ENCODE measurements at places on chromosomes 7 and 10. TPM values are rescaled to one million over a fixed set of nuclear protein-coding genes. Genes with fewer than 3 reads are reported as not detected.

DNA sequence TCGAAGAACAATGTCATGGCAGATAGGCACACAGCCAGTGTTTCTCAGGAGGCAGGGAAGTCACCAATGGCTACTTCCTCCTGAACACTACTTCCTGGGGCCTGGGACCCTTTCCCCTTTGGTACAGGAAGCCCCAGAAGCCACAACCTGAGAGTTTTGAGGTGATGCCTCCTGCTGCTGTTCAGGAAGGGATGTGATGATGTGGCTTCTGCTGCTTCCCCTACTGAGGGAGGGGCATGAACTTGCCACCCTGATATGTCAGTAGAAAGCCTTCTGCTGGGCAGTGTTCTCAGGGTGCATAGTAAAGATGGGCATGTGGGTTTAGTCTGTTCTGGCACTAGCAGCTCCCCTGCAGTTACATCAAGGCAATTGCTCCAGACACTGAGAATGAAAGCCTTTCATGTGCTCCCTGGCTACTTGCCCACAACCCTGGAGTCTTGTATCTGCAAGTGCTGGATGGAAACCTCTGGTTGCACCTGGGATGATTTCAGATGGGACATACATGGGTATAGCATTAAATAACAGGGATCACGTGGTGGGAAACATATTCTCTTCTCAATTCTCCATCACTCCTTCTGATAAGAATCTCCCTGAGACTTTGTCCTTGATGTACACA, 69.3 kb downstream of the ADRA2A start:
- no peak overlapping the region for H3K27ac ChIP-seq
- no peaks in the 10 kb centered on the region for H3K27me3 ChIP-seq
- no peak overlapping the region for H3K4me3 ChIP-seq
- no peak for DNase-seq
- no peaks in the 10 kb centered on the region for H3K4me1 ChIP-seq
- no peaks in the 10 kb centered on the region for H3K36me3 ChIP-seq

DNA sequence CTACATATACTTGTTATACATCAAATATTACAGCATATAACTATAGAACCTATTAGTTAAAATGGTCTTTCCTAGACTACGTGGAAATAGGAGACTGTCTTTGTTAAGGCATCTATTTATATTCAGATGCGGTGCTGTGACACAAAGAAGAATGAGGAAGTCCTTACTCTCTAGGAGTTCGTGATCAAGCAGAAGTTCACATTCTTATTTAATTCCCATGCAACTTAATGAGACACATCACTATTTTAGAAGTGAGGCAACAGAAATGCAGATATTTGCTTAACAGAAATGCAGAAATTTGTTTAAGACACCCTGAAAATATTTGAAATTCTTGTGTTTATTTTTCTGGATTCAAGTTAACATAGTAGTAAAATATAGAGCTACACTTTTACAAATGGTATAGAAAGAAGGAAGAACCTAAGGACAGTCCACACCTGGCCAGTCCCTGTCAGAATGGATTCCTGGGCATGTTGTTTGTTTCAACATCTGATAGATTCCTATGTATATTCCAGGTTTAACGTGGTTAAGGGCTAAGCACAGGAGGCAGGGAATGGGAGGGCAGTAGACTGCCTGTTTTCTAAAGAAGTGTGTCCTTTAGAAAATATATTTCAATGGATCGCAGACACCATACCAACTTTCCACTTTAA, 70.6 kb upstream of the NXPH1 start:
- no peak overlapping the region for H3K4me3 ChIP-seq
- H3K27me3 ChIP-seq, result no peaks in the 10 kb centered on the region
- H3K36me3 ChIP-seq, result no peaks in the 10 kb centered on the region
- no peak for DNase-seq

GRCh38 chr10:100483876-100484666, 21.3 kb downstream of the WNT8B start:
- H3K4me3 ChIP-seq, result no peak overlapping the region
- H3K27me3 ChIP-seq, result peaks cover 23% of the 10 kb centered on the region
- DNase-seq, result no peak
- H3K4me1 ChIP-seq, result no peaks in the 10 kb centered on the region
- no peak overlapping the region for H3K27ac ChIP-seq

GRCh38 chr10:77576444-77577032, 61.1 kb downstream of the KCNMA1 start:
- H3K27me3 ChIP-seq, result peaks cover 48% of the 10 kb centered on the region
- no peaks in the 10 kb centered on the region for H3K4me1 ChIP-seq
- DNase-seq, result no peak

GRCh38 chr7:55641273-55641691, 69.0 kb upstream of the VOPP1 start:
- DNase-seq, result peak; percentile 23
- H3K36me3 ChIP-seq, result no peaks in the 10 kb centered on the region
- no peak overlapping the region for H3K4me3 ChIP-seq
- H3K27me3 ChIP-seq, result no peaks in the 10 kb centered on the region
- H3K4me1 ChIP-seq, result no peaks in the 10 kb centered on the region

- no peak overlapping the region for H3K27ac ChIP-seq
- no peaks in the 10 kb centered on the region for H3K27me3 ChIP-seq
- H3K36me3 ChIP-seq, result peaks cover 86% of the 10 kb centered on the region
- no peak overlapping the region for H3K4me3 ChIP-seq
- no peaks in the 10 kb centered on the region for H3K4me1 ChIP-seq
These were observed 74.6 kb downstream of the CUL1 start for GRCh38 chr7:148773334-148773733.

- H3K36me3 ChIP-seq, result peaks cover 2% of the 10 kb centered on the region
- H3K4me3 ChIP-seq, result no peak overlapping the region
- H3K4me1 ChIP-seq, result no peaks in the 10 kb centered on the region
- H3K27me3 ChIP-seq, result no peaks in the 10 kb centered on the region
- H3K27ac ChIP-seq, result no peak overlapping the region
- no peak for DNase-seq
These were observed 169.7 kb downstream of the ADK start for GRCh38 chr10:74320717-74321116.

- H3K36me3 ChIP-seq, result peaks cover 7% of the 10 kb centered on the region
- peak overlapping the region; percentile 96 for H3K27ac ChIP-seq
- DNase-seq, result no peak
- peak overlapping the region; percentile 86 for H3K4me3 ChIP-seq
These were observed 1.1 kb downstream of the SNX13 start for GRCh38 chr7:17939211-17939605.

- no peak overlapping the region for H3K27ac ChIP-seq
- no peak overlapping the region for H3K4me3 ChIP-seq
- peaks cover 66% of the 10 kb centered on the region for H3K36me3 ChIP-seq
- no peaks in the 10 kb centered on the region for H3K27me3 ChIP-seq
- DNase-seq, result no peak
- no peaks in the 10 kb centered on the region for H3K4me1 ChIP-seq
These were observed 13.0 kb downstream of the ATAD1 start for GRCh38 chr10:87804939-87805569.

DNA sequence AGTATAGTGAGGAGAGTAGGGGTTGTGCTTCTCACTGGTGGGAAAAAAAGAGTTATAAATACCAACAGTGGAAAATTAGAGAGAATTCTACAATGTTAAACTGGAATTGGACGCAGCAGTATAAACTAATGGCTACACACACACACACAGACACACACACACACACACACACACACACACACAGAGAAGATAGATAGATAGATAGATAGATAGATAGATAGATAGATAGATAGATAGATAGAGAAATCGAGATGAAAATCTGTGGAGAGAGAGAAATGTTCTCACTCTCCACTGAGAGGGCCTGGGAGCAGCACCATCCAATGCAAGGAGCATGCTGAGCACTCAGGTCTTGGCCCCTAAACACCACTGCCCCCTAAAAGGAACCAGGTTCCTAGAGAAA, 99.9 kb upstream of the LRRC4 start:
- H3K36me3 ChIP-seq, result no peaks in the 10 kb centered on the region
- no peak overlapping the region for H3K4me3 ChIP-seq
- no peak for DNase-seq
- H3K27me3 ChIP-seq, result peaks cover 33% of the 10 kb centered on the region
- peaks cover 13% of the 10 kb centered on the region for H3K4me1 ChIP-seq

AP3M1 gene
- 68.4 TPM for polyA plus RNA-seq

SLC26A3 gene
- polyA plus RNA-seq, result not detected

ZRANB1 gene
- polyA plus RNA-seq, result 0.39 TPM
